ENCODE measurements at places on chromosomes 16 and 17. TPM values are rescaled to one million over a fixed set of nuclear protein-coding genes. Genes with fewer than 3 reads are reported as not detected.

The CRHR1 gene
- total RNA-seq, result not detected

DNA sequence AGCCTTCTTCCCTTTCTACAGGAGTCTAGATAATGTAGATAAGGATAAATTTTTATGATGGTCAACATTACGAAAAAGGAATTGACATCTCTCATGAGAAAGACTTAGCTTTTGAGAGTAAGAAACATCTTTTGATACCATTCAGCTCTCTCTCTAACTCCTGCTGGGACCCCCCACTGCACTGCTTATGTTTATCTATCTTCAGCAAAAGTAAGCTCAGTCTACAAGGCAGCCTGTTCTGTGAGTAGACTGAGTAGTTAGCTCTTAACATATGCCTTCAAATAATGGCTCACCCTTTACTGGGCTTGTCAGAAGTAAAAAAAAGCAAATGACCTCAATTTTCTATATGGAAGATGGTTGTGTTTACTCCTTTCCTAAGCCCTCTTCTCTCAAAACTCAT, 372.2 kb upstream of the CDH11 start:
- no peaks in the 10 kb centered on the region for H3K4me1 ChIP-seq
- no peak for DNase-seq
- H3K36me3 ChIP-seq, result no peaks in the 10 kb centered on the region
- no peak overlapping the region for H3K27ac ChIP-seq

The CTRB1 gene
- 3.4 TPM for total RNA-seq

The CHST5 gene
- not detected for total RNA-seq

DNA sequence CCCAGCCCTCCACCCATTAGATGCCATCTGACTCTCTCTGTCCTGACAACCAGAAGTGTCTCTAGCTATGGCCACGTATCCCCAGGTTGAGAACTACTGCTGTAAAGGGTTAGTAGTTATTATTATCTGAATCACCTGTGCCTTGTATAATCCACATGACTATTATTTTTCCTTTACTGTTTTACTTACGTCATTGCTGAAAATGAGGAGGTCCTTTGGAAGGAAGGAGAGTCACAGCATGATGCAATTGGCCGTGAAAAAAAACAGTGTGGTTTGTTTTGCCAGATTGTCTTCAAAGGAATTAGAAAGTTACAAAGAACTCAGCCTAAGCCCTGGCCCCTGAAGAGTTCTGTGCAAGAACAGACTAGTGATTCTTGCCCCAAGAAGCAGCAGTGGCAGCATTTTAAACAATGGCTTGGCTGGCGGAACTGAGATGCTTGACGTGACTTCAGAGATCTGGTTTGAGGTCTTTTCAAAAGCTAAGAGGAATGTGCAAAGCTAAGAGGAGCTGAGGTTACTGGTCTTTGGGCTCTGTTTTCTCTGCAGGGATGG, 413.3 kb upstream of the EEF2KMT start:
- DNase-seq, result no peak
- H3K27me3 ChIP-seq, result no peaks in the 10 kb centered on the region
- no peaks in the 10 kb centered on the region for H3K36me3 ChIP-seq
- H3K4me3 ChIP-seq, result no peak overlapping the region
- no peaks in the 10 kb centered on the region for H3K4me1 ChIP-seq

Data from aorta (tissue), 5 donors.